Stimulated activated CD4-positive, alpha-beta T cell treated with anti-CD3 and anti-CD28 coated beads, Interleukin-1b, Interleukin-23, amount 100 ng/mL, for 1 hour (primary cell): ENCODE measurements at places on chromosomes 3 and 15.
A peak's percentile ranks its signal among the peaks of the same experiment; 100 is the strongest.

- DNase-seq: no peak
Observed at GRCh38 chr3:38824349-38824748, 8.3 kb upstream of the SCN10A start.

DNA sequence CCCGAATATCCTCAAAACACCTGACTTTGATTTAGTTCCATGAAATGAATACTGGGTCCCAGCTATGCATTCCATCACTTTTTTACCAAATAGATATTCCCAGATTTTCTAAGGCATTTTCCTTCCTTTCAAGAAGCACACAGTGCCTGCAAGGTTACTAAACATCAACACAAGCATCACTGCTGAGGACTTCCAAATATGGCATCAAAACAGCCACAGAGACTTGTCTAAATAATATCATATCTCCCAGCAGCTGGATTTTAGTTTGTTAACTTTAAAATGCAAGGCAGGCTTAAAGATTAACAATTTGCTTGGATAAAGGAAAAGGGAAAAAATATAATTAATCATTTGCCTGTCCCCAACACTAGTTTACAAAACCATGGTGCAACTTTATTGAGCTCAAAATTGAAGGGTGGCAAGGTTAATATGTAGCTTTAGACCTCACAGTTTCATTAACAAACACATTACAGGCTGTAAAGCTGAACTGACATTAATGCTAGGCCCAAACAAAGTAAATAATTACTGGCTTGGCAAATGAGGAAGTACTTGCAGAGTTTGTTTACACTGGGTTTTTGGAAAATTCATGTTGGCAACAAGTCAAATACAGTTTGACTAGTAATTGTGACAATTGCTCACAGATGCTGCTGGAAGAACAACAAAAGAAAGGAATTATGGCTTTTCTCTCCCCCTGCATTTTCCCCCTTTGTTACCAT lies 401.7 kb upstream of the CDIN1 start:
- DNase-seq: no peak

- DNase-seq: no peak
Observed at GRCh38 chr15:36875740-36876334, 224.5 kb downstream of the MEIS2 start.

DNA sequence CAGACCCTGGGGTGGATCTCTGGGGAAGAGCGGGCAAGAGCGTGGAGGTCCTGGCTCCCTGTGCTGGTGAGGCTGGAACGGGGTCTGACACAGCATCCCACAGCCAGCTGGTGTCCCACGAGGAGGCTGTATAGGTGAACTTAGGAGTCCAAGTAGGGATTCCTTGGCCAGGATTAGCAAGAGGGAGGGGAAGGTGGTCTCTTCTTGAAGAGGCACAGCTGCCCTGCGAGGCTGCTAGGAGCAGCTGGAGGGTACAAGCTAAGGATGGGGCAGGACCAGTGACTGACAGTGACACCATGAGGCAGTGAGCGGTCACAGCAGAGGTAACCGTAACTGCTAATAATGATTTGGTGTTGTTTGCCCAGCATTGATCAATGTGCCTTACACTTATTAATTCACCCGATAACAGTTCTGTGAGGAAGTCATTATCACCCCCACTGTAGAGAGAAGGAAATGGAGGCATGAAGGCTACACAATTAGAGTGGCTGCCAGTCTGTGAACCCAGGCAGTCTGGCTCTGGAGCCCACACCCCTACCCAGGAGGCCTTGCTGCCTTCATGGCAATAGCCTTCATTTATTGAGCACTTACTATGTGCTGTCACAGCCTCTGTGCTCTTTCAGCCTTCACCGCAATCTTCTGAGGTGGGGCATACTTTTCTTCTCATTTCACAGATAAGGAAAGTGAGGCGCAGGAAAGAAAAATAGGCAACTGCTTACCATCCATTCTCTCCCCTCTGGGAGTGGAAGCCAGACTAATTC lies 59.4 kb downstream of the TMEM44 start:
- no peak for DNase-seq

DNA sequence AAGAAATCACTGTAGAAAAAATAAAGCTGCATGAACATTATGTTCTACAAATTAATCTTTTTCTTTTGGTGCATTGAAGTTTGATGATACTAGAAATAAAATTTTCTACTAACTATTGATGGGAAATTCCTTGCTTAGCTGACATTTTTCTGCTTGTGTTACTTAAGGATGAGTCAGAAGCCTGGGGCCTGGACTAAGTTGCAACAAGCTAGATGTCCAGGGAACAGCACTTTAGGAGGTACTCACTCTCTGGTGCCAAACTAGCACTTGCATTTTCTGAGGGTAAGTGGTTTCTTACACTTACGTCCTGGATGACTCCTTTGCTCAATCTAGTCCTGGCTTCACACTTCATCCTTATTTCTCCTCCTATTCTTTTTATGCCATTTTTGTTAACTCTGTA lies 945.1 kb downstream of the IGSF11 start:
- DNase-seq: no peak

DNA sequence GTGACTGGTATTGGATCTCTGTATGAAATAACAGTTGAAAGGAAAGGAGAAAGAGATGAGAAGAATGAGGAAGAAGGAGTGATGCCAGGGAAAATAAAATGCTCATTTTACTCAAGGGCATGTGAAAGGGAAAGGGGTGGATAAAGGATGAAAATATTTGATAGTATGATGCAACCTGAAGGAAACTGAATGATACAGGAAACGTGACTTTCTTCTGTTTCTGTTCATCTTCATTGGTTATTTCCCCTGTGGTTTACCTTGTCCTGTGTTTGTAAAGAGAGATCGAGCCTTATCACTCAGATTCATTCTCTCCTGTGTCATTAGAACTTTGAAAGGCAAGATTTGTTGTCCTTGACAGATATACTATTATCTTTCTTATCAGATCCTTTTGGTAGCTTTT lies 243.6 kb upstream of the SLITRK3 start:
- DNase-seq: no peak

- DNase-seq: no peak
Observed at GRCh38 chr3:125515421-125515820, 4.6 kb downstream of the SNX4 start.

GRCh38 chr15:74620636-74621545 lies 5.3 kb downstream of the CLK3 start:
- peak; percentile 52 for DNase-seq

GRCh38 chr3:194038960-194039359 lies 97.0 kb upstream of the HES1 start:
- no peak for DNase-seq

DNA sequence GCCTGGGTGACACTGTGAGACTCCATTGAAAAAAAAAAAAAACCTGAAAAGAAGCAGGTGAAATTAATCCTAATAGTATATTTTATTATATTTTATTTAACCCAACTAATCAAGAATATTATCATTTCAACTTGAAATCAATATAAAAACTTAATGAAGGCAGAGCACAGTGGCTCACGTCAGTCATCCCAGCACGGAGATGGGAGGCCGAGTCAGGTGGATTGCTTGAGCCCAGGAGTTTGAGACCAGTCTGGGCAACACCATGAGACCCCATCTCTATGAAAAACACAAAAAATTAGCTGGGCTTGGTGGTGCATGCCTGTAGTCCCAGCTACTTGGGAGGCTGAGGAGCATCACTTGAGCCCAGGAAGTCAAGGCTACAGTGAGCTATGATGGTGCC lies 33.3 kb upstream of the SLC41A3 start:
- DNase-seq: no peak

DNA sequence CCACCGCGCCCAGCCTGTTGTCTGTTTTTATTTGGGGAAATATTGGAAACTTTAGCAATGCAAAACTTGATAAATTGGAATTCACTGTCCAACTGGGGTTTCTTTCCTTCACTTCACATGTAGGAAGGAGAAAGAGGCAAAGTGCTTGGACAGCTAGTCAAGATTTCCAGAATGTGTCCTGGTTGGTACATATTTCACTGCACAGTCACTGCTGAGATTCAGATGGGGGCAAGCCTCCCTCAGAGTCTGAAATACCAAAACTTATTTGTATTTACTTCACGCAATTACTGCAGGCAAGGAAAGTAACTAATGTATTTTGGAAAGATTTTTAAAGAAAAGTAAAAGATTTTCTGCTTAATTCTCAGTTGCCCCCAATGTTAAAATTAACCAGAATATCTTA lies 21.0 kb downstream of the LRRC31 start:
- no peak for DNase-seq

DNA sequence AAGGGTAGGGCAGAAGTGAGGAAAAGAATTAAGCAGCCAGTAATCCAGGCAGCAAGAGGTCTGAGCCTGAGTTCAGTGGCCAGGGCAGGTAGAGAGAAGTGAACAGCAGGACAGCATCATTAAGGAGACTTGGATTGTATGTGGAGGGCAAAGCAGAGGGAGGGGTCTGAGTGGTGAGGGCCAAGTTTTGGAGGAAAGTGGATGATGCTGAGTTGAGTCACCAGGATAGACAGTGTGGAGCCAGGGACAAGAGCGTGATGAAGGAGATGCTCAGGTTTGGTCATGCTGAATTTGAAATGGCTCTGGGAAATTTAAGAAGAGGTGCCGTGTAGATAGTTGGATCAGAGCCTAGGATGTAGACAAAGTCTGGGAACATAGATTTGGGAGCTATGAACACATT lies 93.1 kb downstream of the ARHGEF26 start:
- no peak for DNase-seq

- DNase-seq: no peak
Observed at GRCh38 chr3:22156868-22157267, 405.9 kb upstream of the ZNF385D start.

GRCh38 chr3:31010491-31010890 lies 116.0 kb upstream of the GADL1 start:
- no peak for DNase-seq

DNA sequence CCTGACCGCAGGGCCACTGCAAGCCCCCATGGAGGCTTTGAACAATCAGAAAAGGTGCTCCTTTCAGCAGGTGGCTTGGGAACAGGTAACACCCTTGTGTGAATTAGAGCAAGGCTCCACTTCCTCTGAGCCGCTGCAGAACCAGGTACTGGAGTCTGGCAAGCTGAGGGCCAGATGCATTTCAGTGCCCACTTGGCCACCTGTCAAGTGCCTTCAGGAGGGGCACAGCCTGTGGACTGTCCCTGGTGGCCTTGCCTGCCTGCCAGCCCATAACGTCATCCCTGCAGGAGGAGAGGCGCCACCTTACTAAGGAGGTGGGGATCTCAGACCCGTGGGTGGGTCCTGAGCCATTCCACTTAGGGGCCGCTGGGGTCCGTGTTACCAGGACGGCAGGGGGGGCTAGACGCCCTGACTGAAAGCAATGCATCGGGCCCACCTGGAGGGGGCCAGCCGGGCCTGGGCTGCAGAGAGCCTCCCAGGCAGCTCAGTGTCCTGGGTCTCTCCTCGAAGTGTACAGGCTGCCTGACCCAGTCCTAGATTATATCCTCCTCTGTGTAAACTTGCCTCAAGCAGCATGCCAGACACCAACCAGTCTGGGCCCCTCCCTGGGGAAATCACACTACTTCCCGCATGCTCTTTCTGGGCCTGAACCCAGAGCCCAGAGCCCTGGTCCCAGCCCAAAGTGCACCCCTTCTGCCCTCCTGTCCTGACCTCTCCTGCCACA lies 16.1 kb downstream of the SPTBN5 start:
- DNase-seq: no peak

DNA sequence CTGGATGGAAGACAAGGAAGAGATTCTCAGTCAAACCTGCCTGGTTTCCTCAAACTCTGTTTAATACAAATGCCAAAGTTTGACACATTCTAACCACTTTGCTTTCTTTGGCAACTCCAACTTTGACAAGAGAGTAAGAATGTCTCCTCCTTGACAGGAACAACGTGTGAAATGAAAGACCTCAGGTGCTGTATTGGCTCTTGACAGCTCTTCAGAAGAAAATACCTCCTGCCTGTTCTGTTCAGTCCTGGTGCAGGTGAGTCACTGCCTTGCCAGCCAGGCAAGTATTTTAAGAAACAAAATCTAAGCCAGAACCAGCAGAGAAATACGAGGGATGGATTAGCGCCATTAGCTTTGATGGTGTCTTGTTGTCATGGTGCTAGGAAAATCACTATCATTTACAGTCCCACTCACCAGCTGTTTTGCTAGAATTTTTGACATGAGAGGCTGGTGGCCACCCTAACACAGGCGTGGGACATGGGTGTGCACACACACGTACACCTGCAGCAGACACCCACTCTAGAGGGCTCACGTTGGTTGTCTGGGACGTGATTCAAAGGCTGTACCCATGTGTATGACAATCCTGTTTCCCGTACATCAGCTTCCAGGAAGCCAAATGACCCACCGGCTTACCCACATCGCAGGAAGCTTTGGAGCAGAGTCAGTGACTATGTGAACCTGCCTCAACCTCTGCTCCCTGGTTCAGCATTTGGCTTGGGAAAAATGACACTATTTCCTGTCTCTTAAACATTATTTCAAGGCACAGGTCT lies 60.4 kb downstream of the CCNL1 start:
- no peak for DNase-seq

GRCh38 chr3:13420045-13420830 lies at the start of gene NUP210:
Gene NUP210, minus strand, starts transcription at chr3:13420322. Its CDS starts 96 bp downstream, at chr3:13420226.
- no peak for DNase-seq

GRCh38 chr3:98824256-98824655 lies 61.1 kb downstream of the ST3GAL6 start:
- DNase-seq: no peak

DNA sequence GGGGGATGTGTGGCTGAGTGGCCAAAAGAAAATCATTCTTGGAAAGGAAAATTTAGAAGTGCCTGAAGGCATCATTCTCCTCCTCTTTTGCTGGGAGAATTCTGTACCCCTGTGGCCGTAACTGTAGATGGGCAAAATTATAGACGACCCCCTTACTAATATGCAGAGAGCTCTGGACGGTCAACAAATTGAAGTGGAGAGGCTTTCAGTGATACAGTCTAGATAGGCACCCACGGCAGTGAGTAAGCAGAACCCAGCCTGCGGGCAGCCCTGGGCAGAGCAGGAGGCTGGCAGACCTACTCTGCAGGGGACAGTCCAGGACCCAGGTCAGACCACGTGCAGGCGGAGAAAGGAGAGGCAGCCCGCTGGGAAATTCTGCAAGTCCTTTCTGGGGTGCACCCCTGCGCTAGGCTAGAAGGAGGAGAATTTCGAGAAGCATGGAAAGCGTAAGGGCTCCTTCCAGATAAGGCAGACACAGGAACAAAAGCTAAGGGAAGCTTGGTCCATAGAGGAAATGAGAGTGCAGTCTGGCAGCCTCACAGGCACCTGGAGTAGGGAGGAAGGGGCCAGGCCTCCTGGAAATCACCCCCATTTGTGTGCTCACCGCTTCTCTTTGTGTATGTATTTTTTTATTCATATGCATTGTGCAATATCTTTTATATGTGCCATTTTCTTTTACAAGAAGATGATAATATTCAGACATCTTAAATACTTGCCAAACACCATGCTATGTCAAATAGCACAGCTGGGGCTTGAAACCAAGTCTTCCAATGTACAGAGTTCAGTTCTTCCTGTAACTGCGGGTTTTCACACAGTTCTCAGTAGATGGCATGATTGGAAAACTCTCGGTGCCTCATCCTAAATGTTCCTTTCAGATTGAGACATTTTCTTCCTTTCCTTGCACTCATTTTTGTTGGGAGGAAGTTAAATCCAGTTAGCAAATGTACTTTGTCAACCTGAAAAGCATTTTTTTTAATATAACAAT lies 40.2 kb downstream of the LRRK1 start:
- DNase-seq: no peak

- no peak for DNase-seq
Observed at GRCh38 chr3:125960066-125960424, 8.9 kb upstream of the ROPN1B start.

- peak; percentile 17 for DNase-seq
Observed at GRCh38 chr3:177777699-177778098, 580.4 kb upstream of the TBL1XR1 start.
